ENCODE measurements at places on chromosomes 7 and 10.

- no peak for DNase-seq
Observed at GRCh38 chr10:71840958-71841335, 10.1 kb downstream of the PSAP start.

DNA sequence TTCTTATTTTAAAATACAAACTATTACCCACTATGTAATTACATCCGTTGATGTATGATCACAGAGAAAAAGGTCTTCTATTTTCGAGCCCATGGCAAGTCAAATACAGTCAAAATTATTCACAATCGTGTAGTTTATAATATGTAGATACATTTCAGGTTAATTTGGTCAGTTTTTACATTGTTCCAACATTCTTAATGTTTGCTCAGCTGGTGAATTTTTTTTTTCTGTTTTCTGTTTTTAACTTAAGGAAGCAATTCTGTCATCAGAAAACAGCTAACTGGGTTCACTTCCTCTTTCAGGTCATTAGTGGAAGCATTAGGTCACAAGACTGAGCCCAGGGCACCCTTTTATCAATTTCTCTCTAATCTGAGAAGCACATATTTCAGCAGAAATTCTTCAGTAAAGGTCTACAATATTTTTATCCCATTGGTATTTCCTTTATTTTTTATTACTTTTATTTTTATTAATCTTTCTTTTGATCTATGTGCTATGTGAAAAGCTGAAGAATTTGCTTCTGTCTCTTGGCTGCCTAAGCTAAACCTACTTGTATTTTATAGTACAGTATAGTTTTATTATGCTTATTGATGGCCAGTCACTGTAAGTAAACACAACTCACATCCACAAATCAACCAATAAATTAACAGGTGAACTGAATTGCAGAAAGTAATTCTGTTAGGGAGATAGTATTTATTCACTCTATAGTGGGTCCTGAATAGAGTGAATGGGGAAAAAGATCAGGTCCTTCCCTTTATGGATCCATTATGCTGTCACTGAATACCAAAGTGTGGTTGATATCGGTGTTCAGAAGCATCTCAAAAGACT, 84.6 kb downstream of the ICA1 start:
- no peak for DNase-seq

DNA sequence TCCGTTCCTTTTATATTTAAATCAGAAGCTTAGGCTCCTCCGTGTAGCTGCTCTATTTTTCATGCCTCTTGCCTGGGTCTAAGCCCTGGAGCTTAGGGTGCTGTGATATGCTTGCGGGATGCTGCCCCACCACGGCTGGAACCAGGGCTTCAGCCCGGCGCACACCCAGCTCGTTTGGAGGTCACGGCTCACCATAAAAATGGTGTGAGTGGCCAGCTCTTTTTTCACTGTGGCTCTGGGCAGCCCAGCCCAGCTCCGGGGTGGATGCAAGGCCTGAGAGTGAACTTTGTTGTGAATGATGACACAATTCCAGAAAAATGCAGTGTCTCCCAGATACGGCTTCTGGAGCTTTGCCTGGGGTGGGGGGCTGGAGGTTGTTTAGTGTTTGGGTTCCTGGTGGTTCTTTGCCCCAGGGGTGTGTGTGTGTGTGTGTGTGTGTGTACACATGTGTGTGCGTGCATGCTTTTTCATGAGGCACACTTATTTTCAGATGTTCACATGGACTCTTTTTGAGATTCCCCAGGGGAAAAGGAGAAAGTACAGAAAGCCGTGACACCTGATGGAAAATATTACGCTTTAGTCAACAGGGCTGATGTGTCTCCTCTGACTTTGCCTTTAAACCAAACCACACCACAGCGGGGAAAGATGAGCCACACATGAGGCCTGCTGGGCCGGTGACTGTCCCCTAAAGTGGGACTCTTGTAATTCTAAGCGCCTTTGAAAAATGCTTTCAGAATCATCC, 46.2 kb downstream of the GRK5 start:
- no peak for DNase-seq

- no peak for DNase-seq
Observed at GRCh38 chr7:123690550-123690949, 34.9 kb downstream of the LMOD2 start.

GRCh38 chr10:5894873-5895272, 4.8 kb downstream of the FBH1 start:
- no peak for DNase-seq

GRCh38 chr7:37732253-37732652, 48.7 kb downstream of the GPR141 start:
- no peak for DNase-seq

All from NCI-H1092 (cell line).